ENCODE measurements at places on chromosomes 12 and 14.

DNA sequence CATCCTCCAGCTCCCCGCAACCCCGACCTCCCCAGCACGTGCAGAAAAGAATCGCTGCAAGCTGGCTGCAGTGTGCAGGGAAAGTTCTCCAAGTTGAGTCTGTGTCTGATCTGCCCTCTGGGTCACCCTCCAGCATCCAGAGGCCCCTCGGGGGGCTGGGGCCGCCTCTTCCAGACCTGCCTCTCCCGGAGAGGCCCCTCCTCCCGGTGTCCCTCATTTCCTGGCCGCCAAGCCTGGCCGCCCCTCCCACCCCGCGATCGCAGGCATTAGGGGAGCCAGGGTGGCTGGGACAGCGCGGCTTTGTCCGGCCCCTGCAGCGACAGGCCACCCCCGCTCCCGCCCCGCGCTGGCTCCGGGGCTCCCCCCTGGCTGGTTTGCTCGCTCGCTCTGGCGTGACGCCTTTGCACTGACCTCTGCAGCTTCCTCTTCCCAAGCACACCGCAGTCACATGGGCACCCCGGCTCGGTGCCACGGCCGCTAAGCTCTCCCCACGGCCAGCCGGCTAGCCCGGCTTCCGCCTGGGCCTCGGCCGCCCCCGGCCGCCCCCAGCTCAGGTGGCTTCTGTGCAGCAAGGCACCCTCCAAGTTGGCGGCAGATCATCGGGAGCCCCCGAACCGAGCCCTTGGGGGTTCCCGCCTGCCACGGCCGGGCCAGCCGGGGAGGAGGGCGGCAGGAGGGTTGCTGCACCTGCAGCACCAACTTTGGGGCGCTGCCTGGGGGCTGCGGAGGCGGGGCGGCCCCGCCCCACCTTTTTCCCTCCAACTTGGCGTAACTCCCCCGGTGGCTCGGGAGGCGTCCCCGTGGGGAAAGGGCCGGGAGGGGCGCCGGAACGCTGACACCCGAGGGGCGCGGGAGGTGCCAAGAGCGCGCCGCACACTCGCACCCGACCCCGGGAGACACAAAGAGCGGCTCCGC lies 43.7 kb downstream of the KDM2B start:
- DNase-seq = peak; percentile 83

GRCh38 chr14:94132285-94132887 lies 3.0 kb upstream of the IFI27L2 start:
- DNase-seq = peak; percentile 62

- DNase-seq = no peak
These were observed 272.0 kb downstream of the SSPN start for GRCh38 chr12:26467351-26467750.

- no peak for DNase-seq
These were observed 182.8 kb downstream of the NUAK1 start for GRCh38 chr12:105955976-105956375.

DNA sequence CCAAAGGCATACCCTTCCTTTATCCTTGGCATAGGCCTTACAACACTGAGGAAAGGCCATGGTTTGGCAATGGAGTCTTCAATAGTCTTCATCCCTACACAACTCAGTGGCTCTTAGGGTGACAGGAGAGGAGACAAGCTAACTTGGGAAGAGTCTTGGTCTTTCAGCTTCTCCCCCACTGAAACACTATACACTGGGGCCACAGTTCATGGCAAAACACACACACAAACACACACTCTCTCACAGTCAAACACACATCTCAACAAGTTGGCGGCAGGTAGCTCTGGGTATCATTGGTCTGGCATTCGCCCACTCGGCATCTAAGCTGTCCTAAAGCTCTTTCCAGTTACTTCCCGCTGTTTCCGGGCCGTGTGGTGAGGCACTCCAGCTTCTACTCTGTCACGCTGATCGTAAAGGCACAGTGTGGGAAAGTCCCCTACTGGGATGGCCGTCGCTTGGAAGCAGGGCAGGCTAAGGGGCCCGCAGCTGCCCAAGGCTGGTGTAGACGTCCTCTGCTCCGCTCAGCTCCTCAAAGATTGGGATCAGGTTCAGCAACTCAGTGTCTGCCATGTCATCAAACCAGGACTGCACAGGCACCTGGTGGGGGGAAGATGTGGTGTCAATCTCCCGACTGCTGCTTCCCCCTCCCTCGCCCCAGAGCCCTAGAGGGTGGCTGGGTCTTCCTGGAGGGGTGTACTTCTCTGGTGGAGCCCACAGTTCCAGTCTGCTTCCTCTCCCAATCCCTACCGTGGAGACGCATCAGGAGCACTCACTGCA lies 4.8 kb upstream of the AVIL start:
- no peak for DNase-seq

GRCh38 chr12:110880651-110881050 lies 33.9 kb downstream of the CCDC63 start:
- DNase-seq = no peak

DNA sequence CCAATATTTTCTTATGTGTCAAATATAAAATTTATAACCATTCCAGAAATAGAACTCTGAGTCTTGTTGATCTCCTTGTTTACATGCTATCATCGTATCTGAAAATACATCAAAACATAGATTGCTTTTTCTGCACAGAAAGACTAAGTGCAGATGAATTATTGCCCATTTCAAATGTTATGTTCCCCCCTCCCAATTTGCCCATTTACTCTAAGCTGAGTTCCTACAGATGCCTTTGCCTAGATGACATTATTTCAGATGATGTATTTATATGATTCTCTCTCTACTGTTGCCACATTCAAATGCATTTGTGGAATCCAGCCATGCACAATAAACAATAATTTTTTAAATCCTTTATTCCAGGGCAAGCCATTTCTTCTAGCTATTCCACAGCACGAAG lies 810.1 kb upstream of the MGAT4C start:
- no peak for DNase-seq

- no peak for DNase-seq
These were observed 83.8 kb upstream of the DUSP6 start for GRCh38 chr12:89436062-89436461.

DNA sequence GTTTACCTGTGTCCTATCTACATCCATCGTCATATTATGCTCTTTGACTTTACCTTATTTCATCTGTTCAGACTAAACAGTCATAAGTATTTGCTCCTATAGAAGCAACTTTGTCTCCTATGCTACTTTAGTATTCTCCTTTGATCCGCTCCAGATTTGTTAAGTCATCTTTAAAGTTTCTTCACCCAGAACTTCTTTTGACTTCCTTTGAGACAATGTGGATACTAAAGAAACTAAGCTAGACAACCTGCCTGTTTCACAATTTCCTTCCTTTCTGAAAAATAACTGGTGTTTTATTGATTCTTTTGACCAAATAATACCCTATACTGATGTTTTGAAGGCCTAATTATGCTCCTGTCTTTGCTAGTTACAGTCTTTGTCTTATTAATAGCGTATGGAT lies 30.0 kb upstream of the LRRK2 start:
- DNase-seq = no peak

- no peak for DNase-seq
These were observed 38.5 kb upstream of the KCNK13 start for GRCh38 chr14:90023176-90023896.

DNA sequence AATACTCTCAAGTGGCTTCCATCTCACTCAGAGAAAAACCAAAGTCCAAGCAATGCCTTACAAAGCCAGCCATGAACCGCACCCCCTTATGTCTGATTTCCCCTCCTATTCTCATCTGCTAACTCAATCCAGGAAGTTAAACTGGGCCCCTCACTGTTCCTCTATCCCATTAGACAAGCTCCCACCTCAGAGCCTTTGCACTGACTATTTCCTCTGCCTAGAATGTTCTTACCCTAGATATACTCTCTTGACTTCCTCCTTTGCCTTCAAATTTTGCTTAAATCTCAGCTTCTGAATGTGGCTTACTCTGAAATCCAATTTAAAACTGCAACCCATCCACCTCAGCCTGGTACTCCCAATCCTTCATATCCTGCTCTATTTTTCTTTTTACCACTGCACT lies 257.0 kb upstream of the USP15 start:
- DNase-seq = no peak

DNA sequence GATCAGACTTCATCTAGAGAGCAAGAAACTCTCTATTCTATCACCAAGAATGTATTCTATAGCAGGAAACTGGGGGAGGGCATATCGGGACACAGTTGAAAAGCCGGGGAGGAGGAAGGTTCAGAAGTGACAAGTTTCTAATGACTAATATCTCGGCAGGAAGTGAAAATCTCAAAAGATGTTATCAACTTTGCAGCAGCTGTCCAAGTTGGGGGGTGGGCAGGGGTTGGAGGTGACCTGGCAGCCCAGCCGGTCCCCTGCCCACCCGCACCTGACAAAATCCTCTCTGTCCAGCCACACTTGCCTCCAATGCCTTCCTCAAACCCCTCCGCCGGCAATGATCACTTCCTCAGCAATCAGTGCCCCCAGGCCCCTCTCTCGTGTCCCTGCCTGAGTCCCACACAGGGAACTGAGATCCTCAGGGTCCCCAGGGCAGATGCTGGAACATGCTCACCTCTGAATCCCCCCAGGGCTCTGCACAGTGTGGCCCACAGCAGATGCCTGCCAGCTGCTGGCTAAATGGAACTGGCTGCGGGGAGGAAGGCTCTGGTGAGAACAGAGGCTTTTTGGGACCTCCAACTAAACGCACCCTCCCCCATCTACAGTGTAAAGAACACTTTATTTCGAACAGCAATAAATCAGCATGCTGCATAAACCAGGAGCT lies 43.9 kb downstream of the CCDC88C start:
- peak; percentile 38 for DNase-seq

GRCh38 chr12:77767335-77767734 lies 63.4 kb upstream of the NAV3 start:
- DNase-seq = peak; percentile 18

- DNase-seq = no peak
These were observed 521.1 kb upstream of the MGAT4C start for GRCh38 chr12:86777325-86777724.

DNA sequence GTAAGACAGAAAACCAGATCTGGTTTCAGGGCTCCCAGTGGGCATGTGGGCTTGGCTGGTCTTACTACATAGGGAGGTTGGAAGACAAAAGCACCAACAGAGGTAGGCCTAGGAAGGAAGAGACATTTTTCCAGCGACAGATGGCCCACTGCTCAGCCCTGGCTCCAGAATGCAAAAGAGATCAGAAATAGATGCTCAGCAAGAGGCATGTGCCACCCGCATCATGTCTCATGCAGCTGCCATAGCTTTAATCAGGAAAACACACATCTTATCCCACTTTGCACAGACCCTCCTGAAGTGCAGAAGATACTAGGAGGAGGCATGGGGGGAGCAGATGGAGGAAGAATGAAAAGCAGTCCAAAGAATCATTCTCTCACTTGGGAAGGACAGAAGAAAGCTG lies 25.3 kb downstream of the VASH1 start:
- no peak for DNase-seq

DNA sequence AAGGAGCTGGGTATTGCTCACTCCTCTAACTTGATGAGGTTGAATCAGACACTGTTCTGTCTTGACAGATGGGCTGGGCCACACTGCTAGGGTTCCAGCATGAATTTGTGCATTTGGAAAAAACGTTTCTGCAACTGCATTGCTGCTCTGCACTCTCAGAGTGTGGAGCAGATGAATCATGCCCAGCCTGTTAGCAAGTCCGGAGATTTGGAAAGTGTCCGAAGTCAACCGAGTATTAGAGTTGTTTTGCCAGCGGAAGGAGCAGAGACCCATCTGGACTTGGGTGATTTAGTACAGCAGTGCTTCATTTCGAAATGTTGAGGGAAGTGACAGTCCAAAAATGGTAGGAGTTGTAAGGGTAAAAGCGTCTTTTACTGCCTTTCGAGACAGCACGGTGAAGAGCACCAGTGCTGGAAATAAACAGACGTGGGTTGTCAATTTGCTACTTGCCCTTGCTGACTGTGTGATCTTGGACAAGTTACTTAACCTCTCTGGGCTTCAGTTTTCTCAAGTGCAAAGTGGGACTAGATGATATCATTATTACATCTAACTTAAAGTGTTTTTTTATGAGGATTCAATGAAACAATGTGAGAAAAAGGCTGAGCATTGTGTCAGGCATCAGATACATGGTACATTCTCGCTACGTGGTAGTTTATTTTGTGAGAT lies 139.5 kb downstream of the CHST11 start:
- DNase-seq = no peak

DNA sequence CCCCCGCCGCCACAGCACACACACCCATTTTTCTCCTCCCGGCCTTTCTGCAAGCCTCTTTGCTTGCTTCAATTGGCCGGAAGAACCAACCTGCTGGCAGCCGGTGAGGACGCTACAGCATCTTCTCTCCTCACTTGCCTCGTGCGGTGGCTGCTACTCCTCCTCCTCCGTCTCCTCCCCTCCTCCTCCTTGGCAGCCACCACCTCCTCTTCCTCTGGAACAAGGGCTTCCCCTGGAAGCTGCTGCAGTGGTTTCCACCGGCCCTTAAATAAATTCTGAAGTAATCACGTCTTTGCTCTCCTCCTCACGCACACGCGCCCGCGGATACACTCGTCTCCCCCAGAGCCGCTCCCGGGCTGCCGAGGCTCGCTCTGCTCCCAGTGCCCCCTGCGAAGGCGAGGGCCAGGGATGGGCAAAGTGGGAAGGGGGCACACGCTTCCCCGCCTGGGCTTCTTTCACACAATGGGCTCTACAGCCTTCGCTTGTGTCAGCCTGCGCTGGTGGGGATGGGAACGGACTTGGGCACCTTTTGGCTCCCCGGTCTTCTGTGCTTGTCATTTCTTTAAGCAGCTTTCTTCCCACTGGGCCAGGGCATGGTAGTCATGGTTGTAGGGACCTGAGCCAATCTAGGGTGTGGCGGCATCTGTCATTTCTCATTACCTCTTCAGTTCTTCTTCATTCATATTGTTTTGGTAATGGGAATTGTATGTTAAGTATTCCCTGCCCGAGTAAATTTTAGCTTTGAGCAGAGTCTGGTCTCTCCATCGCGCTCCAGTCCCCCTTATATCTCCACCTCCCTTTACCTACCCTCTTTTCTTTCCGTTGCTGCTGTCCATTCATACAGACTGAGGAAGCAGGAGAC lies at the start of gene PPFIA2:
Gene PPFIA2, minus strand, starts transcription at position 161 of the 862 bp plus-strand sequence.
- no peak for DNase-seq

DNA sequence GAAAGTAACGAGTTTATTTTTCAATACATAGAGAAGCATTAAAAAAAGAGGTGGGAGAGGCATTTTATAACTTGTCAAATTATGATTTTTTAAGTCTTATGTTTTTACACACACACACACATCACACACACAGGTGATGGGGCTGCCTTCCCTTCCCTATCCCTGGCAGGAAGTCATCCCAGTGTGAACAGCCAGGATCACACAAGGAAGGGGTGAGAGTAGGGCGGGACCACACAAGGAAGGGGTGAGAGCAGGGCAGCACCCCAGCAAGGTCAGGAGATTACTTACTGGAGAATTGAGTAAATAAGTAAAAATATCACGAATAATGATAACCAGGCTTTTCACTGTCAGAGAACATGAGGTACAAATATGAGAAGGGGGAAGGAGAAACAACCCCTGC lies 372.6 kb downstream of the SEC23A start:
- no peak for DNase-seq

- peak; percentile 18 for DNase-seq
These were observed 1.1 kb downstream of the CARMIL3 start for GRCh38 chr14:24052656-24053547.
